ENCODE measurements at places on chromosomes 7 and 10.

- DNase-seq = no peak
Measured at GRCh38 chr7:149334219-149334618, 72.2 kb downstream of the ZNF783 start.

DNA sequence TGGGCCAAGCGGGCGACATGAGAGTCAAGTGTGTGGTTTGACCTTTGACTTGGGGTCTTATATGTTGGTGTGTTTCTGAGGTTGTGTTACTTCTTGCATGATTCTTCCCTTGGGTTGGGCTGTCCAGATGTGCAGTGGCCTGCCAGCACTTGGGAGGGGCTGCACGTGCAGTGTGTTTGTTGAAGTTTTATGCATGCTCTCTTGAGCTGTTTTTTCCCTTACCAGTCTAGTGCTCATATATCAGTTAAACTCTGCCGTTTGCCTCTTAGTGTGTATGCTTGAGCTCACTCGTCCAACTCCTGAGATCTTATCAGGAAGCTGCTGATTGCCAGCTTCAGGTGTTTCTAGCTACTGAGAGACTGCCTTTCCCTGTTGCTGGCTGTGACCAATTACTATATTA is 23.1 kb downstream of the SP4 start:
- no peak for DNase-seq

- DNase-seq = no peak
Measured at GRCh38 chr10:76899490-76899889, 738.1 kb downstream of the KCNMA1 start.

DNA sequence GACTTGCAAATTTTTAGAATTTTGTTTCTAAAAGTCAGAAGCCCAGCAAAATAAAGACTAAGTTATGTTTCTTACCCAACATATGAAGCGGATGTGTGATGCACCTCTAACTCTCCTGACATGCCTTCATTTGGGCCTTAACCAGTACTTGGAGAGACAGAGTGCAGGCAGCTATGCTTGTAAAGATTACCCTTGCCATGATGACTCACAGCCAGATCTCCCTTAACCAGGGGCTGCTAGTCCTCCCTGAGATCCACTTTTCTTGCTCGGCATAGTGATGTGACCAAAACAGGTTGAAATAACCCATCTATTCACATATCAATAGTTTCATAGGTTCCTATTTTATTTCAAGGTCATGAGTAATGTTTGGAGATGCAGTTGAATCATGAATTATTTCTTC is 43.6 kb downstream of the PPP1R3A start:
- no peak for DNase-seq

DNA sequence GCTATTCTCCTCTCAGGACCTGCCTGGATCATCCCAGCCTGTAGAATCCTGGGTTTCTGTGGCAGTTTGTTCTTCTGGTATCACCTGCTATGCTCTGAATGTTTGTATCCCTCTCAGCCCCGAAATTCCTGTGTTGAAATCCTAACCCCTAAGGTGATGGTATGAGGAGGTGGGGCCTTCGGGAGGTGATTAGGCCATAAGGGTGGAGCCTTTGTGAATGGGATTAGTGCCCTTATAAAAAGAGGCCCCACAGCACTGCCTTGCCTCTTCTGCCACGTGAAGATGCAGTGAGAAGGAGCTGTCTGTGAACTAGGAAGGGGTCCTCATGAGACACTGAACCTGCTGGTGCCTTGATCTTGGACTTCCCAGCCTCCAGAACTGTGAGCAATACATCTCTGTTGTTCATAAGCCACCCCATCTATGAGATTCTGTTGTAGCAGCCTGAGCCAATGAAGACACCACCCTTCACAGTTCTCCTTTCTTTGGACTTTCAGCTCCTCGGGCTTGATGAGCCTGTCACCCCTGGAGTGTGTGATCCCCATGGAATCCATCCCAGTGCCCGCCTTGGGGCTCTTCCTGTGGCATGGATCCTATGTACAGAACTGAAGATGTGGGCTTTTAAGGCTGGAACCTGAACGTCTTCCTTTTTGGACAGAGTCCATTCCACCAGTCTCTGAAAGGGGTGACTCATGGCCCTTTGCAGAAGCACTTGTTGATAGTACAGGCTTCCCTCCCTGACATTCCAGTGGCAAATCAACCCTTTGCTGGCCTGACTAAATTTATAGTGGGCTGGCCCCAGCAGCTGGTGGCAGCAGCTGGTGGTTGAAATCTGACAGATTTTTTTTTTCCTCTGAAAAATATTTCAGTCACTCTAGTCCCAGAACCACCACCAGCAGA is 138.0 kb downstream of the TACC2 start:
- no peak for DNase-seq

- DNase-seq = no peak
Measured at GRCh38 chr10:12748186-12748585, 253.3 kb downstream of the CCDC3 start.

DNA sequence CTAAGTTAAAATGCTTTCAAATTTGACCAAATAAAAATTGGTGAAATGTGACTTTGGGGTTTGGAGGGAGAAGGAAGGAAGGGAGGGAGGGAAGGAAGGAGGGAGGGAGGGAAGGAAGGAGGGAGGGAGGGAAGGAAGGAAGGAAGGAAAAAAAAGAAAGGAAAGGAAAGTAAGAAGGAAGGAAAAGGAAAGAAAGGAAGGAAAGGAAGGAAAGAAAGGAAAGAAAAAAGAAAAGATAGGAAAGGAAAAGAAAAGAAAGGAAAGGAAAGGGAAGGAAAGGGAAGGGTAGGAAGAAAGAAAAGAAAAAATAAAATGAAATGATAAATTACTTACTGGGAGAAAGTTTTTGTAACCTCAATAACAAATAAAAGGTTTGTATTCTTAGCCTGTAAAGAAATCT is 24.1 kb upstream of the GGCT start:
- DNase-seq = no peak

- no peak for DNase-seq
Measured at GRCh38 chr7:149832332-149833041, 5.7 kb upstream of the ZNF862 start.

DNA sequence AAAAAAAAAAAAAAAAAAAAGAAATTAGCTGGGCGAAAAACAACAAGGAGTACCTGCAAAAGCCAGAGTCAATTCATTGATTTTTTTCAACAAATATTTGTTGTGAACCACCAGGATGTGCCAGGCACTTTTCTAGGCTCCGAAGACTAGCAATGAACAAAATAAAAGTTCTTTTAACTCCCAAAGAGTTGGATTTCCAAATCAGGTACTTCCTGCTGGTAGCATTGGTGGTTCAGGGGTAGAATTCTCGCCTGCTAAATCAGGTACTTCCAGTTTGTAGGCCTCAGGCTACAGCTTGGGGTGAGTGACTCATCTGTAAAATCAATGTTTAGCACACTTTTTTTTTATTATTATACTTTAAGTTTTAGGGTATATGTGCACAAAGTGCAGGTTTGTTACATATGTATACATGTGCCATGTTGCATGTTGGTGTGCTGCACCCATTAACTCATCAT is 10.9 kb downstream of the PPA1 start:
- no peak for DNase-seq

GRCh38 chr7:134565643-134566136 is 16.8 kb downstream of the AKR1B15 start:
- no peak for DNase-seq
